GM13977 (cell line): ENCODE measurements at places on chromosomes 5 and 9.

GRCh38 chr5:142966121-142966420 is 195.9 kb downstream of the ARHGAP26 start:
- no peak for DNase-seq

- DNase-seq = peak; percentile 46
Measured at GRCh38 chr9:25677301-25678146, 720 bp downstream of the TUSC1 start.

DNA sequence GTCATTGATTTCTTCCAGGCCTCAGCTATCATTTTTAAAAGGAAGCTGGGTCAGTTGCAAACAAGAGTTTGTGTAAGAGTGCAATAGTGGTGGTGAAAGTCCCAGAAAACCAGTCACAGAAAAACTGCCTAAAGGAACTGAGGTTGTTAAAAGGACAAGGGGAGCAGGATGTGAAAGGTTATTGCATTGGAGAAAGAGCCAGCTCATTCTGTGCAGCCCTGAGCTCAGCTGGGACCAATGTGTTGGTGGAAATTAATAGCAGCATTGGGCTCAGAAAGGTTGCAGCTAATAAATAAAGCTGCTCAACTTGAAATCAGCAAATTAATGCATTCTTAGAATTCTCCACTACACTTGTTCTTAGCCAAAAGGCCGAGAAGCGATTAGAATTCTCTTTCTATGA is 34.9 kb downstream of the NREP start:
- DNase-seq = no peak

DNA sequence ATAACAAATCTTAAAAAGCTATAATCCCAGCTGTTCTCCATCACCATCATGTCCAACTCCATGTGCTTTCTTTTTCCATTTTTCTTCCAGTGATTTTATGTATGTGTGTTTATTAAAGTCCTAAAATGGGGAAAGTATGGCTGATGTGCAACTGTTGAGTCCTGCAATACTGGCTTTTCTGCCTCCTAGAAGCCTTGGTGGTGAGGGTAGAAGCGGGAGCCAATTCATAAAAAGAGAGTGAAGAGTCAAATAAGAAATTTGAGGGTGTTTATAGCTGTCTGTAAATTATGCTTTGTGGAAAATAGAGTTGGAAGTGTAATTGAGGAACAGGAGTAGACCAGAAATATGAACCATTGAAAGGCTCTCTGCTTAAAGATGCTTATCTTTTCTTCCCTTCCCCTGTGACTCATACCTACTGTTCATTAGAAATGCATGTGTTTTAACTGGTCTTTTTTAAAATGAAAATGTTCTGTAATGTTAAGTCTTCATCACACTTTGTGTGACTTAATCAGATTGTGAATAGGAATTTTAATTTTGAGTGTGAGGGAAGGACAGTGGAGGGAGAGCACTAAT is 80.1 kb downstream of the ZCCHC7 start:
- no peak for DNase-seq

- no peak for DNase-seq
Measured at GRCh38 chr9:91770229-91770628, 179.8 kb downstream of the ROR2 start.

- no peak for DNase-seq
Measured at GRCh38 chr5:152092580-152092979, 167.9 kb upstream of the GLRA1 start.

- DNase-seq = no peak
Measured at GRCh38 chr5:55154873-55155272, 5.1 kb upstream of the GPX8 start.

DNA sequence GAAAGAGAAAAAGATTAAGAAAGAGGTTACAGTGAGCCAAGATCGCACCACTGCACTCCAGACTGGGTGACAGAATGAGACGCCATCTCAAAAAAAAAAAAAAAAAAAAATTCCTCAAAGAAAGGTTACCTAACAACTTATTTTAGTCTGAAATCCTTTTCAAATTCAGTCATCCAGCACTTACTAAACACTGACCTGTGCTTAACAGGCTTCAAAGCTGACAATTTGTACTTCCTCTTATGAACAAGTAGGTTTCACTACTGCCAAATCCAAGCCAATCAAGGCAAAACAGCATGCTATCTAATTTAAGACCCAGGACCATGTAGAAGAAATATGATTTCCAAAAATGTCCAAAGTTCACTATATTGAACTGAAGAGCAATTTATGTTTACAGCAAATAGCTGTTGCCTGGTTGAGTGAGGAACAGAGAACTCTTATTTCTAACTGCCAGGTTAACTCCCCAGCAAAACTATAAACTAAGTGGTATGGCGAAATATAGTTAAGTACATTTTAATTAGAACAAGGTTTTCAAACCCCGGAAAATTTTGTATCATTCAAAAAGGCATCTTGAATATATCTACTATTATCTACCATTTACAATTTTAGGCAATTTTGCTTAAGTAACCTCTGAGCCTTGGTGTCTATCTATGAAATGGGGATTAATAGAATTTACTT is 13.4 kb downstream of the PWWP2A start:
- DNase-seq = peak; percentile 43

DNA sequence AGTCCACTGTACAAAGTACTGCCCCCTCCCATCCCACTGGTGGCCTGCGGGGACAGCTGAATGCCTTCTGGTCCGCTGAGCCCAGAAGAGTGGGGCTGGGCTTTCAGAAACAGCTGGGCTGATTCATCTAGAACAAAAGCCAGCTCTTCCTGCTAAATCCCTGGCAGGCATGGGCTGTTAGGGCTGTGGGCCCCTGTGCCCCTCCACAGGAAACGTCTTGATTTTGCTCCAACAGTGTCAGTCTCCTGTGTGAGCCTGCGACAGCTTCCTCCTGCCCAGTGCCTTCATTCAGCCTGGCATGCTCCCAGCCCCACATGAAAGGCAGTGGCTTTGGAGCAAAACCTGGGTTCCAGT is 6.9 kb upstream of the GSN start:
- DNase-seq = no peak

GRCh38 chr9:16726718-16727451 is 143.6 kb downstream of the BNC2 start:
- DNase-seq = peak; percentile 22

GRCh38 chr5:36876299-36876964 is at the start of gene NIPBL:
Gene NIPBL (plus strand): TSS chr5:36876769. CDS start chr5:36953697, 76,928 bp downstream.
- DNase-seq = peak; percentile 89

- no peak for DNase-seq
Measured at GRCh38 chr9:132858751-132859150, 19.3 kb downstream of the AK8 start.

- DNase-seq = no peak
Measured at GRCh38 chr9:124010303-124010664, 1.3 kb upstream of the LHX2 start.

GRCh38 chr5:124043456-124043855 is 531.5 kb downstream of the CSNK1G3 start:
- no peak for DNase-seq

DNA sequence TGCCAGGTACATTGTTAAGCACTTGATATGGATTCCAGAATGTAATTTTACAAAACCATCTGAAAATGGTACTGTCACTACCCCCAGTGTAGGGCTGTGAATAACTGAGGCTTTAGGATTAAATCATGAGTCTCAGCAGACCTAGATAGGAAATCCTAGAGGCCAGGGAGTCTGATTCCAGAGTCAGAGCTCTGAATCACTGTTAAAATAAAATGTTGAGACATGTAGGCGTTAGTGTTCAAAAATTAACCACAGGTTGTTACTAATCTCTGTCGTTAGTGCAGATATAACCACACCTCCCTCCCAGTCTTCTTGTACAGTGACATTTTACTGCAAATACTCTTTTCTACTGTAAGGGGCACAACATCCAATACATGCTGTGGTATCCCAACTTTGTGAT is 1828.8 kb downstream of the MAT2B start:
- no peak for DNase-seq

DNA sequence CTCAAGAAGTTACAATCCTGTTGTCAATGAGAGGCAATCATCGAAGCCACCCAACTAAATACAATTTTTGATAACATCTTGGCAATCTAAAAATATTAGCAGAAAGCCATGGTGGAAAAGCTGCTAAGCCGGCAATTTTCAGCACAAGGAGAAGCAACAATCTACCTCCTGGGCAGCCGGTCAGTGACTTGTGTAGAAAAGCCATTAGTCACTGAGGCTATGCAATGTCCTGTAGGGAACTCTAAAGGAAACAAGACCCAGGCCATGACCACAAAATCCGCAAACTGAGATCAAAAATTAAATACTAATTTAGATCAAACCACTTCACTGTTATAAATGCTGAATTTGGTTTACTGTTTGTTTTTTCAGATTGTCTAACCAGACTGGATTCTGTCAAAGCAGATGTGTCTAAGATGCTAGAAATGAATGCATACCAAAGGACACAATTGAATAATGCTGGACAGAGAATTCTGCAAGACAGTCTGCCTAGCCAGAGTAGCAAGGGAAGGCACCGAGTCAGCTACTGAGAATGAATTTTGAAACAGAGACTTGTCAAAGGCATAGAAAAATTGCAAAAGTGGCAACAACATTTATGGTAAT is 384.8 kb downstream of the PRELID2 start:
- DNase-seq = no peak

GRCh38 chr5:95712347-95712958 is 18.7 kb upstream of the RHOBTB3 start:
- no peak for DNase-seq

DNA sequence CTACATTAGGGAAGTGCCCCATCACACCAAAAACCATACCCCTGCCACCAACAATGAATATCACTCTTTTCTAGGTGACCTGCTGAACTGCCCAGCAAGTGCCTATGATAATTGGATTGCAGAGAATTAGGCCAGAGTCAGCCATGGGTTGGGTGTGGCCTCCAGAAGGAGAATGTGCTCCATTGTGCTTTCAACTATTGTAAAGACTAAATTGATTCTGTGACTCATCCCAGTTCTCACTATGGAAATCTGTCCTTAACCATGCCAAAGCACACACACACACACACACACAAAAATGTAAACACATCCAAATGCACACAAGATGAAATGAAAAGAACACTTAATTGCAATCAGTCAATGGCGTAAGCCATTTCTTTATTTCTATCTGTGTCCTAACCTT is 25.7 kb downstream of the DRD1 start:
- DNase-seq = no peak

DNA sequence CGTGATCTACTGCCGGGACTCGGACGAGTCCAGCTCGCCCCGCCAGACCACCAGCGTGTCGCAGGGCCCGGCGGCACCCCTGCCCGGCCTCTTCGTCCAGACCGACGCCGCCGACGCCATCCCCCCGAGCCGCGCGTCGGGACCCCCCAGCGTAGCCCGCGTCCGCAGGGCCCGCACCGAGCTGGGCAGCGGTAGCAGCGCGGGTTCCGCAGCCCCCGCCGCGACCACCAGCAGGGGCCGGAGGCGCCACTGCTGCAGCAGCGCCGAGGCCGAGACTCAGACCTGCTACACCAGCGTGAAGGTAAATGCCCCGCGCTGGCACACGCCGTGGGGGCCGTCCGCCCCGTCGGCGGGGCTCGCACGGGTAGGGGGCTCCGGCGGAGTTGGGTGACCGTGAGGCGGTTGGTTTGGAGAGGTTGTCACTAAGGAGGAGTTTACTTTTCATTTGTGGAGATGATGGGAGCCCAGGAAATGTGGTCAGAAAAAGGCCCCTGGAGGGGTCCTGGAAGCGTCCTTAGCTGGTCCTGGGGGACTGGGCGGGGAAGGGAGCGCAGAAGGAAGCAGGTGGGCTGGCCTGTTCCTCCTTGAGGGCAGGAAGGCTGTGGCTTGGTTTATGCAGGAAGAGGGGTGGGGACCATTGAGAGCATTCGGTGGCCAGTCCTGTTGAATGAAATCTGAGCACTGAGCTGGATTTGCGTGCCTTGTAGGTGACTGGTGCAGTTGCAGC is 647 bp downstream of the PDE8B start:
- DNase-seq = no peak

DNA sequence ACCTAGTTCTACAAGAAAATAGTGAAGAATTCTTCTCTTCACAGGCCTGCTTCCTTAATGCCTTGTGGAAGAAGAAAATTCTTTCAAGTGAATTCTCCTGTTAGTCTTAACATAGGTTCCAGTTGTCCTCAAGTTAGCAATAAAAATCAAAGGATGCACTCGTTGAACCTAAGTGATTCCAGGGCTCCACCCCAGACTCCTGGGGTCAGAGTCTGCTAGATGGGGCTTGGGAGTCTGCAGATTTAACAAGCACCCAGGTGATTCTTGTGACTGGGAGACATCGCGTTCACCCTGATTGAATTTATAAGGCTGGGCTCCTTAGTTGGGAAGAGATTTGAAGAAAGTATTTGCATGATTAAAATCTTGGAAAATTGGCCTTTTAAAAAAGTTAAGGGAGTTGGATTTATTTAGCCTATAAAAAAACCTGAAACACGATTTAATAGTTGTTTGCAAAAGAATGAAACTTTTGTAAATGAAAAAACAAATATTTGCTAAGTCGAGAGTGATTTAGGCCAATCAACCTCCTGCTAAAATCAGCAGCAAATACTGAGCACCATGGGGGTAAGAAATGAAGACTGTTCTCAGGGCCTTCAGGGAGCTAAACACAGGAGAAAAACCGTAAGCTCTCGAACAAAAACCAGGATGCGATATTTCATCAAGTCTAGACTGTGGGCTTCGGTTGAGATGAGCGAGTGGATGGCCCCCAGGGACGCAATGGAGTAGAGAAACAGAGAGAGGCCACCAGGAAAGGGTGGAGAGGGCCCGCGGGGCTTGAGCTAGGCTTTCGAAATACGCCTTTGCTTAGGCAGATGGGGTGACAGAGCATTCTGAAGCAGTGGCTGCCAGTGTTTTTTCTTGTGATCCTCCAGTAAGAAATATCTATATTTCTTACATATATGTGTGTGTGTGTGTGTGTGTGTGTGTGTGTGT is 86.9 kb upstream of the TTC23L start:
- DNase-seq = no peak

DNA sequence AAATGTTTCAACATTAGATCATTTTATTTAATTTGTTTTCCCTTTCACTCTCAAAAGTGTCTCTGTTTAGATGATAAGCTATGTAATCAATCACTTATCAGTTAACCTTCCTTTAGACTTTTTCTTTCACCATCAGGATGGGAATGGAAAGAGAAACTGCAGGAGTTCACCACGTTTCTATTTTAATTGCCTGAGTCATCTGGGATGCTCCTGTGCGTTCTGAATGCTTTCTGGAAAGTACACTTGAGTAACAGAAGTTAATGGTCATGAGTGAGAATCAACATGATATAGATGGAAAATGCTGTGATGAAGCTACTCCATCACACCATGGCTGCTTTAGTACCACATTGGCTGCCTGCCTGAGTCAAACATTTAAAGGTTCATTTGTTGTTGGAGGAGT is 783.3 kb upstream of the CDH9 start:
- DNase-seq = no peak

- DNase-seq = no peak
Measured at GRCh38 chr5:141598391-141599345, 20.1 kb downstream of the DIAPH1 start.

- no peak for DNase-seq
Measured at GRCh38 chr5:35803191-35803651, 53.5 kb upstream of the IL7R start.

DNA sequence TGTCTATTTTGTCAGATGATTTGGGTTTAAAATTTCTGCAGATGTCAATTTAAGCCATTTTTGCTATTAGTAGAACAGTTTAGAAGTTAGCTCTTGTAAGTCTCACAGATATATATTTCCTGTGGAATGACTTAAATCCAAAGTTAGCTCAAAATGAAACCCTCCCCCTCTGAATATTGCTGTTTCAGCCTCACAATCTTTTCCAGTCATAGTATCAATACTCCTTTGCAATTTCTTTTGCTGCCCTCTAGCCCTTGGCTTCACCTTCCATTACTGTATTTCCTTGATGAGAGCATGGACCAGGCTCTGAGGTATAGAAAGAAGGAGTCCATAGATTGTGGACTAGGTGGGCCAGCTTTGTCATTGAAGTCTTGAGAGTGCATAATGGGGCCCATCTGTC is 124.4 kb downstream of the ATG10 start:
- DNase-seq = no peak
